ENCODE measurements at places on chromosomes 12 and 14.

DNA sequence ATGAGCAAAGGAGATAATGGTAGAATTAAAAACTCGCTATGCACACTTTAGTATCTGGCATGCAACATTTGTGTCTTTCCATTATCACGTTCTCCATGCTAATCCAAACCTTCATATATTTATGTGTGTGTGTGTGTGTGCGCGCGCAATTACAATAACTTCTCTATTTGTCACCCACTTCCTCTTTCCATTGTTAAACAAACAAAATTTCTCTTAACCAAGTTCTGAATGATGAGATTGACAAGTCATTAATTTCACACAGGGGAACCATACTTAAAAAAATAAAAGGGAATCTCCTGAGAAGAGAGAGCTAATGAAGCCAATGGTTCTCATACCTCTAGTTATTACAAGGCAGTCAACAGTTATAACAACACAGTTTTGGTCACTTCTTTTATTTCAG lies 575.9 kb upstream of the MDGA2 start:
- DNase-seq, result no peak

DNA sequence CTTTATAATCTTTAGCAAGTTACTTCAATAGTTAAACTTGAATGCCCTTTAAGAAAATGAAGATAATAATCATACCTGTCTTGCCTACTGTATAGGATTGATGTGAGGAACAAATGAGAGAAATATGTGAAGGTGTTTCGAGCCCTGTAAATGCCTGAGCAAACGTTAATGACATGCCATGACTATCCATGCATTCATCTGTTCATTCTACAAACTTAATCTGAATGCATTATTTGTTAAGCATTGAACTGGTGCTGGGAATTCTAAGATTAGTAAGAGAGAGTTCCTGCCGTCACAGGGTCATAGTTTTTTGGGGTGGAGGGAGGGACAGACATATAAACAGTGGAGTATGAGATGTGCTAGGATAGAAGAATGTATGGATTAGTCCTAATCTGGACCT lies 111.5 kb upstream of the PRICKLE1 start:
- no peak for DNase-seq

GRCh38 chr12:132523576-132524331 lies 33.8 kb downstream of the FBRSL1 start:
- DNase-seq, result peak; percentile 76

DNA sequence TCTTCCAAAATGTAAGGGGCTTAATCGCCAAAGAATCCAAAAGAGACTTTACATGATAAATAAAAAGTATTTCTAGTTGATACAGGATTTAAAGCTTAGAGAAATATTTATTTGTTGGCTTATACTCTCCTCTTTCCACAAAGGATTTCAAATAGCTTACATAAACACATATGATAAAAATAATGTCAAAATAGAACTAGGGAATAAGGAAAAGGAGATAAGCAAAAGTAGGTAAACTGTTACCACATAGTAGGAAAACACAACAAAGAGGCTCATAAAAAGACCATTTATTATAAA lies 387.0 kb downstream of the EGLN3 start:
- DNase-seq, result no peak

DNA sequence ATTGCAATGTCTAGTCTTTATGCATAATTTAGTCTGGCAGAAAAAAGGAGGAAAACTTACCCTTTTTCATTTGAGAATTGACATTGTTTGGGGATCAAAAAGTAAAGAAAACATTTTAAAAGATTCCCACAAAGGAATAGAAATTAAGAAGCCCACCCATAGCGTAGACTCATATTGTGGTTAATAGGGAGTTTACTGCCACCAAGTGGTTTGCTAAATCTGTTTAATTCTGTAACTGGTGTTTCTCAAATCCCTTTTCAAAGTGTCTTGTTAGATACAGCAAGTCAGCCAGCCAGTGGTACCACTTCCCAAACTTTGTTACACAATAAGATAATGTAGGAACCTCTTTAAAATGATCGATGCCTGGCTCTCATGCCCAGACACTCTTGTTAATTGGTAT lies 180.3 kb downstream of the IPO8 start:
- DNase-seq, result no peak

DNA sequence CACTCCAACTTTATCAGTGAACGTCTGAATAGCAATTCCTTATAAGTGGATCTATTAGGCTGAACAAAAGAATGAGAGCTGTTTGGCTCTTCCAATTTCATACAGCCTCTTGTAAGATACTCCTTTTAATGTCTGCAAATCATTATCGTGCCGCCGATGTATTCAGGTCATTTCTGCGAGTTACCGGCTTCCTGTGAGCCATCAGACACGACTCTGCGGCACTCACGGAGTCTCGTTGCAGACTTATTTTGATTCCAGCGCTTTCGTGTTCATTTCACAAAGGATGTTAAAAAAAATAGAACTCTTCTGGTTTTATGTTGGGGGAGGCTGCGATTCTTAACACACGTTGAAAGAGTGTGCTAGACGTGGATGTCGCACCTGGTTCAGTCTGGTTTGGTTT lies 106.6 kb downstream of the GLT1D1 start:
- no peak for DNase-seq

Data from CD4-positive, alpha-beta T cell treated with Interleukin-1 beta for 1 hour (primary cell).